ENCODE measurements at places on chromosomes 13 and 19.

- no peak for DNase-seq
Measured at GRCh38 chr19:56687031-56687430, 15.5 kb upstream of the ZNF835 start.

- DNase-seq = no peak
Measured at GRCh38 chr13:74819549-74819948, 662.4 kb downstream of the TBC1D4 start.

GRCh38 chr19:5341448-5341820 is 822 bp upstream of the PTPRS start:
- DNase-seq = no peak

- DNase-seq = no peak
Measured at GRCh38 chr13:98947925-98948324, 29.9 kb downstream of the DOCK9 start.

DNA sequence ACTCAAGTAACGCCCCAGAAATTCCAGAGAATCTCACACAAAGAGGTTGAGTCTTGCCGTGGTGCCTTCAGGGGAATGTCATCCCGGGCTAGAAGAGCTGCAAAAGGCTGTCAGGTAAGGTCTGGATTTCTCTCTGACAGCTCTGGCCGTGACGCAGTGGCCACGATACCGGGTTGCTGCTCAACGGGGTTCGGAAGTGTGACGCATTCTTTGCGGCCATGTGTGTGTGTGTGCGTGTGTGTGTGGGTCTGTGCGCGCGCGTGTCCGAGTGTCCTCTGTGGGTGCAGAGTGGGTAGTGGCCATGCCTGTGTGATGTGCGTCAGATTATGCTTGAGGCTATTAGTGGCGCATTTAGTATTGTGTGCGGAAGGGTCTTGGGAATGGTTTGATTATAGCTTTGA is 306 bp downstream of the ZNF540 start:
- peak; percentile 17 for DNase-seq

- DNase-seq = no peak
Measured at GRCh38 chr13:28415994-28416421, 78.9 kb downstream of the FLT1 start.

GRCh38 chr13:76461999-76462398 is 424.2 kb downstream of the KCTD12 start:
- DNase-seq = no peak

- DNase-seq = no peak
Measured at GRCh38 chr13:32528358-32528757, 10.2 kb downstream of the N4BP2L2 start.

DNA sequence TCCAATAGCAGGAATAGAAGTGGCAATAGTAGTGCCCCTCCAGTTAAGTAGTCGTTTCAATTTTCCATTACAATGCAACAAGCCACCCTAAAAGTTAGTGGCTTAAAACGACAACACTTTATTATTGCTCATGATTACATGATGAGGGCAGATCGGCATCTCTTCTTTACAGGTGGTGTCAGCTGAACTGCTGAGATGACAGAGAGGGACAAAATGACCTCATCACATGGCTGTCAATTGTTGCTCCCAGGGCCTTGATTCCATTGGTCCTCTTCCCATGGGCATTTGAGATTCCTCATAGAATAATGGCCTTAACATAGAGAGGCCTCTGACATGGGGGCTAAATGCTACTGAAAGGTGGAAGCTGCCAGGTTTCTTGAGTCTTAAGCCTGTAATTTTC is 679.8 kb upstream of the KLHL1 start:
- DNase-seq = no peak

DNA sequence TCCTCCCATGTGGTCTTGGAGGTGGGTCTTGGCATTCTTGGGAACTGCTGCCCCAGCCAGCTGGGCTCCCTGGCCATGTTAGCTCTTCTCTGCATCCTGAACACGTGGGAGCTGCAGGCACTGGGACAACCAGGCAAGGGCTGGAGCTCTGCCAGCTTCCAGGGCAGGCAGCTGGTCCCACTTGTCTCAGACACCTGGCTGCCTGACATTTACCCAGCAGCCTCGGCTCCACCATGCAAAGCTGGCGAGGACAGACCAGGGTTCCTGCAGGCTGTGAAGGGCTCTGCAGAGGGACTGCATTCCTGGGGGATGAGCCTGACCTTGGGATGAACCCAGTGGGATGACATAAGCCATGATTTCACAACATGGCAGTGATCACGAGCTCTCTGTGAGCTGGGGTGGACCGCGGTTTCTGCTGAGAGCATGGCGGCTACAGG is 99.0 kb upstream of the TSHZ3 start:
- no peak for DNase-seq

DNA sequence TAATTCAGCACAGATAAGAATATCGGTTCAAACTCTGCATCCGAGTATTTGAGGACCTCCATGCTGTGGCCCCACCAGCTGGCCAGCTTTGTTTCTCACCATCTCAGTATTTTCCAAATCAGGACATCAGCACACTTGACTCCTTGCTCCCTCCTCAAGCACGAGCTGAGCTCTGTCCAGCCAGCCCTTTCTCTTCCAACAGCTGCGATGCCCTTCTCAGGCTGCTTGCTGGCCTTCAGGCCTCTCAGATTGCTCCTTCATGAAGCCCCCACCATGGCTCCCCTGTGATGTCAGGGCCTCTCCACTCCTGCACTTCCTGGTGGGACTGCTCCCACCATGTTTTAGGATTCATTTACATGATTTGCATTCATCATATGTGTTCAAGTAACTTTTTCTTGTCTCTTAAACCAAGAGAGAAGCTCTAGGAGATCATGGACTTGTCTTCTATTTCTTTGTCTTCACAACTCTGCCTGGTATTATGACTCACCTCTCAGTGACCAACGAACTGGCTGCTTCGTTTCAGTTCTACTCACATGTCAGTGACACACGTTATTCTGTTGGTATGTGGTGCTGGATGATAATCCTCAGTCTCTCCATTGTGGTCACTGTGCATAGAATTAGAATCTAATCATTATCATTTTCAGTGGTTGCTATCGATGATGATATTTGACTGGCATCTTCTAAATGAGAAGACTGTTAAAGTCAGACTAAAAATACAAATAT is 471.7 kb downstream of the EFNB2 start:
- no peak for DNase-seq

- DNase-seq = no peak
Measured at GRCh38 chr19:37635076-37636056, 19.9 kb downstream of the ZFP30 start.

DNA sequence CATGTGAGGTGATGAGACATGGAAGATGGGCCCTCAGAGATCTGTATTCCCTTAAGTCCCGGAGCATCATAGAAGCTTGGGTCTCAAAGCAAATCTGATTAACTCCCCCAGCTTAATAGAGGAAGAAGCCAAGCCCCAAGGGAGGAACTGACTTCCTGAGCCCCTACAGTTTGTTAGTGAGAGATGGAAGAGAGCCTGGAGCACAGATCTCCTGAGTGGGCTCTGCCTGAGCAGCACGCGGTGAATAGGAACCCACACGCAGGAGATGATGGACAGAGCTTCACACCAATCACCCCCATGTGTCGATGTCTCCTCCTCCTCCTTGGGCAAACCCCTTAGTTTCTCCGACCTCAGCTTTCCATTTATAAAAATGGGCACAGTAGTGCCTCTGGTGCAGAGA is 50.1 kb upstream of the ATP12A start:
- DNase-seq = no peak

- no peak for DNase-seq
Measured at GRCh38 chr19:17933414-17934129, 757 bp downstream of the CCDC124 start.

DNA sequence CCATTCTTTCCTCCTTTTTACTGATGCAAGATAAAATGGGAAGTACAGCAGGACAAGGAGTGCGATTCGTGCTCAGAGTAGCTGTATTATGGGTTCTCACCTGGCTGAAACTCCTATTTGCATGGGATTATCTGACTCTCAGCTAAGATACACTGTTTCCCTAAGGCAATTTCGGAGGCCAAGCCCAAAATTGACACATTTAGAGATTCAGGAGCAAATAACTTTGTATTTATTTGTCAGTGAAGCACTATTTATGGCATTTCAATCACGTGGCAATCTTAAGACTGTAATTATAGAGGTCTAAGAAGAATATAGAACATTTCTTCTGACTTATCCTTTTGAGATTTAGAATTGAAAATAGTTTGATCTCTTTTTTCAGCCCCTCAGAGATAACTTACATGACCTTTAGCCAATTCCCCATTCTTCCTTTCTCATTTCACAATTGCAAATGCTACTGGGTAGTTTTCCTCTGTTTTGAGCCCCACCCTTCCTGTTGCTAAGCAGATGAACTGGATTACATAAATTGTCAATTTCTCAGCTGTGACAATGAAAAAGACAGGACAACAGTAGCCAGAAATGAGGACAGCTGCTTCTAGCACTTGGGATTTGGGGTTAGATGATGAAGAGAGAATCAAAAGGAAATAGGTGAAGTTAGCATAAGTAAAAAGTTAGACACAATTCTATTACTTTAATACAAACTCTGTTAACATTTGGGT is 122.7 kb upstream of the FRY start:
- DNase-seq = no peak

DNA sequence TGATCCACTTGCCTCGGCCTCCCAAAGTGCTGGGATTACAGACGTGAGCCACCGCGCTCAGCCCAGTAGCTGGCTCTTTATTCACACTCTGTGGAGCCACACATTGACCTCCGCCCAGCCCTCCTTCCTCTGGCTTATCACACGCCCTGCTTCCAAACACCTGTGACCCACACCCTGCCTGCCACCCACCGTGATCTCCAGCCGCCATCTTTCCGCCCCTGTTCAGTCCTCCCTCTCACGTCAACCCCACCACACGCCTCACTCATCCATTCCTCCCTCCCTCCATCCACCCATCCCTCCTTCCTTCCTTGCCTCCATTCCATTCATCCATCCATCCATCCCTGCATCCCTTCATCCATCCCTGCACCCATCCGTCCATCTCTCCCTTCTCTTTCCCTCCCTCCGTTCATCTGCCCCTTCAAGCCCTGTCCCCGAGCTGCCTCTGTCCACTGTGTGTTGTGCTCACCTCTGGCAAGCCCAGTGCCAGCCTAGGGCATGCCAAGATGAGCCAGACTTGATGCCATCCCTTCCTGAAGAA is 17.6 kb downstream of the ZNF296 start:
- no peak for DNase-seq

- DNase-seq = no peak
Measured at GRCh38 chr19:39177736-39178135, 19.0 kb upstream of the NCCRP1 start.

- no peak for DNase-seq
Measured at GRCh38 chr13:50078231-50078894, 63.1 kb downstream of the KCNRG start.

DNA sequence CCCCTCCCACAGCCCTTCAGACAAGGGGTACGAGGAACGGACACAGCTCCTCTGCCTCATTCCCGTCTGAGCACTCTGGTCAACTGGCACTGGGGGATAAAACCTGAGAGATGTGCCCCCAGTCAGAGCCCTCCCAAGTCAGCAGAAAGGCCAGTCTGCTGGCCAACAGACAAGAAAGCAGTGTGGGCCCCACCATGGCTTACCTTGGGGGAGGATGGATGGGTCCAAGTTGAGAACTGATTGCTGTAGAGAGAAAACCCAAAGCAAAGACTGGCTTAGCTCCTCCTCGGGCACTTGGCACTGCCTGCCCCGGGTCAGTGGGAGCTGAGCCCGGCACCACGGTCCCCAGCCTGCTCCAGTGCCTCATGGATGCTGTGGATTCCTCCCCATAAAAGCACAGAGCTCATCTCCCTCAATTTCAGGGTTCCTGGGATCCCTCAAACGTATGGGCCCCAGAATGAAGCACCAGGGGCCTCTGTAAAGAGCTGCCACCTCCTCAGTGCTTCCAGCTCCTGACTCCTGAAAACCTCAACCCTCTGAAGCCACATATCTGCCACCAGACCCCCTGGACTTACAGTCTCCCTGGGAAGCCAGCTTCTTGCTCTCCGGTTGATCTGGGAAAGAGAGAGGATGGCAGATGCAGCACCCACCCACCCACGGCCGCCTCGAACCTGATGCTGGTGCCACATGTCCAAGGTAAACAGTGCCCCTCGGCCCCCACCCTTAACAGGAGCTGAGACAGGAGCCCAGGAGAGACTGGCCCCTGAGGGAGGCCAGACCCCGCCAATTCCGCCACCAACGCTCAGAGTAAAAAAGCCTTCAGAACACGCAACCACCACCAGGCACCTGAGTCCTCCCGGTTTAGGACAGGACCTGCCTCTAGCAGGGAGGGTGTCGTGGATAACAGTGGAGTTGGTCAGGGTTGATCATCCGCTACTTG is 3.3 kb downstream of the KHSRP start:
- no peak for DNase-seq

GRCh38 chr13:33004511-33004910 is 11.7 kb upstream of the KL start:
- DNase-seq = no peak

DNA sequence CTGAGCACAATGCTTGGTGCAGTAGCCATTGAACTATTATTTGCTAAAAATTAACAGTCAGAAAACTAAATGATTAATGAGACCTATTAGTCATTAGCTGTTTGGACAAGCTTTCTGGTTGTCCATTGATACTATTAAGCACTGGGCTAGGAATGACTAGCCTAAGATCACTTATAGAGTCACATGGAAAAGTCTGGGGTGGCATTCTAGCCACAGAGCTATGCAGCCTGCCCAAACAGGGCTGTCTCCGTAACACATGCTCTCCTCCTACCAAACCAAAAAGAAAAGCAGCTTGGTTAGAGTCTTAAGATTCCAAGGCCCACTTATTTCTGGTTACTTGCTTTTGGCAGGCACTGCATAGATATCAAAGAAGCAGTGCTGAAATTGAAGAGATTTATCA is 193.5 kb upstream of the NBEA start:
- no peak for DNase-seq

DNA sequence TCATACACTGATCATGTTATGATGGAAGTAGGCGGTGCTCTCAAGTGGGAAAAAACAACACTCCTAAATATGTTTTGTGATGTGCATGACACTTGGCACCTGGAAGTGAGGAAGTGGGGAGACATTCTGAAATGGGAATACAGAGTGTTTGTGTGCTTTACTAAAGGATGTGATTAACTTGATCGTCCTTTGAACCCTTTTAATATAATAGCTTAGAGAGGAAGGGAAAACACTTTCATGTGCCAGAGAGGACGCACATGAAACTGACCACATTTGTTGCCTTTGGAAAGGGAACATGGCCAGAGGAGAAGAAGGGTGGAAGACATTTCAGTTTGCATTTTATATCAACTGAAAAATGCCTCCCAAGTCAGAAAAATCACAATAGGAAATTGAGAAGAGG is 31.4 kb downstream of the SMAD9 start:
- DNase-seq = no peak

DNA sequence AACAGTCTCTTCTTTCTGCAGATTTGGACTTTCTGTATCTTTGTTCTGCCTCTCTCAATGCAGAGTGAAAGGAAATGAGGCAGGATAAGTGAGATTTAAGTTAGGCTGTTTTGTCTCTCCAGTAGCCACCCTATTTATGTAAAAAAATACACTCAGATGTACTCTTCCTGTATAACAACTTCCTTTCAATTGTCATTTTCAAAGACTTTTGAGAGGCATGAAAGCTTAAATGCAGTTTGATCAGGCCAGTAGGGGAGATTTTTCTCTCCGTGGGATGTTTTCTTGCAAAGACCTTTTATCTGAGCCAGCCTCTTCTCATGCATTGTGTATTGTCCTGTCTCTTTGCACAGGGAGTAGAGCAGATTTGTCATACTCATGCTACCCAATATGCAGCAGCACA is 166.8 kb downstream of the SLITRK5 start:
- DNase-seq = no peak

- no peak for DNase-seq
Measured at GRCh38 chr19:13150931-13151604, 857 bp downstream of the IER2 start.

GRCh38 chr19:28534766-28535351 is 678.1 kb downstream of the UQCRFS1 start:
- DNase-seq = no peak

GRCh38 chr13:101774393-101774792 is 321.9 kb downstream of the ITGBL1 start:
- no peak for DNase-seq

Data from stimulated activated CD8-positive, alpha-beta memory T cell treated with anti-CD3 and anti-CD28 coated beads, Interleukin-4, amount 100 ng/mL, for 1 hour (primary cell).